Ureter (tissue), 1 donor: ENCODE measurements at places on chromosomes 2 and 18. TPM values are rescaled to one million over a fixed set of nuclear protein-coding genes. Genes with fewer than 3 reads are reported as not detected.
A peak's percentile ranks its signal among the peaks of the same experiment; 100 is the strongest.

CYTIP gene
- total RNA-seq: 15.8 TPM

GRCh38 chr2:19801367-19802080 lies 100.3 kb downstream of the TTC32 start:
- peak; percentile 84 for DNase-seq

- no peak for DNase-seq
Observed at GRCh38 chr2:143440411-143441012, 311.3 kb downstream of the ARHGAP15 start.

PROKR1 gene
- total RNA-seq: not detected

LYG1 gene
- 0.39 TPM for total RNA-seq

GRCh38 chr2:198441901-198442300 lies 637.5 kb downstream of the PLCL1 start:
- no peak for DNase-seq

DNA sequence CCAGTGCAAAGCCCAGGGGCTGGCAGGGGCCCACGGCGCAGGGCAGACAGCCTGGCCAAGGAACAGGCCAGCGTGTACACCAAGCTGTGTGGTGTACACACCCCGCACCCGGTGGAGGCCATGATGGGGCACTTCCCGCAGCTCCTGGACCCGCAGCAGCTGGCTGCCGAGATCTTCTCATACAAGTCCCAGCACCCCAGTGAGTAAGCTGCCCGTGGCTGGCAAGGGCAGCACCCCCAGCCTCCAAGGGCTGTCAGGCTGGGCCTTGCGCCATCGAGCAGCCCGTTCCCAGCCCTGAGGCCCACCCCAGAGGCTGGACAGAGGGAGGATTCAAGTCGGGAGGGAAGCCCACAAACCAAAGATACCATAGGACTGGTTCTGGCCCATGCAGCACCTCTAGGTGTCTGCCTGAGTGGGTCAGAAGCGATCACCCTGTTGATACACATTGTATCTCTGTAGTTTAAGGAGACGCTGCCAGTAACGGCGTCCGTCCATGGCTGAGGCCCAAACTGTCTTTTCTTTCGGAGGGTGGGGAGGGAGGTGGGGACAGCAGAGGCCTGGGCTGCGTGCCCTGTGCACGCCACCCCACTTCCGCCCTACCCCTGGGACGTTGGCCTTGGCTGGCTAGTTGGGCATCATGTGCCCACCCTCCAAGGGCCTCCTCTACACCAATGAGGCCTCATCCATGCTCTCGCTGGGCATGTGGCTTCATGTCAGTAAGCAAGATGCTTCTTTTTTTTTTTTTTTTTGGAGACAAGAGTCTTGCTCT lies 16.8 kb upstream of the MTERF4 start:
- no peak for DNase-seq

GRCh38 chr2:179749210-179749609 lies 112.2 kb downstream of the ZNF385B start:
- no peak for DNase-seq

- no peak for DNase-seq
Observed at GRCh38 chr2:64727013-64727767, 73.5 kb upstream of the SERTAD2 start.

C18orf63 gene
- not detected for total RNA-seq

TTR gene
- total RNA-seq: 0.55 TPM
